MG63 (cell line): ENCODE measurements at places on chromosomes 5 and 9.
A peak's percentile ranks its signal among the peaks of the same experiment; 100 is the strongest.

DNA sequence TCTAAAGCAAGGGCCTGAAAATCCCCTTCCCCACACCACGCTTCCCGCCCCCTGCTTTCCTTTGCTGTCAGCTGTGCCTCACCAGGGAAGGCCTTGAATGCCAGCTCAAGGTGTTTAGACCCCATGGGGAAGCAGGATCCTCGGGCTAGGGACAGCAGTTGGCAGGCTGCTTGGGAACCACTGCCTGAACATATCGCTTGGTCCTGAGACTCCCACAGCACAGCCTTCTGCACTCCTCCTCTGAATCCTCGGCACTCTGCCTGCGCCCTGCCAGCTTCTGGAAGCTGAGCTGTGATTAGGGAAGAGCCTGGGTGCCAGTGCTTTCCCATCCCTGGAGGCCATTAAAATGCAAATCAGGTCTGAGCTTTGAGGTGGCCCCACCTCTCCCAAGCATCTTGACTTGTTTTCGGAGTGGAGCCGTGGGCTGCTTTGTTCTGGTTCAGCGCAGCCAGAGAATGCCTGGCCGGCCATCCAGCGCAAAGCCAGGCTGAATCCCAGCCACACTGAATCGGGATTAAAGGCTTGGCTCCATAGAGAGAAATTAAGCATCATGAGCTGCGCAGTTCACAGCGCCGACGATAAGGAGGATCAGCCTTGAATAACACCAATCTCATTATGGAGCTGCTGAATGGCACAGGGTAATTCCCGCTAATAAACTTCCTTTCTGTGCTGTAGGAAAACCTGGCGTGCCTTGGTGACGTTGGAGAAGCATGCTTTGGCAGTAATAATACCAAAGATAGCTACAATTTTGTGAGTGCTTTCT, 40.0 kb downstream of the AMBP start:
- no peak for DNase-seq

DNA sequence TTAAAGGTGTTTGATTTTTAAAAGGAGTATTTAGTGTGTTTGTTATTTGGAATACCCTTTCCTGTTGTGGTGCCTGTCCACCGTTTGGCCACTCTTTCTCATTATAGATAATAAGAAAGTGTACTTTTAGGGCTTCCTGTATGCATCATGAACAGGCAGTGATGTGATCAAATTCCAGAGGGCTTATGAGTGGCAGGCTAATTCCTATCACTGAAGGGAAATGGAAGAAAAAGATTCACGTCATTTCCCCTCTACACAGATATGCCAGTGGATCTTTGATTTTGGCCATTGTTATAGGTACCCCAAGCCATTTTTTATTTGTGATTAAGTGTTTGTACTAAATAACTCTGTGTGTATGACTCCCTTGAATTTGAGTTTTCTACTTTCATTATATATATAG, 37.1 kb downstream of the RPS6 start:
- no peak for DNase-seq

GRCh38 chr5:64603676-64604075, 86.6 kb upstream of the SHISAL2B start:
- no peak for DNase-seq

DNA sequence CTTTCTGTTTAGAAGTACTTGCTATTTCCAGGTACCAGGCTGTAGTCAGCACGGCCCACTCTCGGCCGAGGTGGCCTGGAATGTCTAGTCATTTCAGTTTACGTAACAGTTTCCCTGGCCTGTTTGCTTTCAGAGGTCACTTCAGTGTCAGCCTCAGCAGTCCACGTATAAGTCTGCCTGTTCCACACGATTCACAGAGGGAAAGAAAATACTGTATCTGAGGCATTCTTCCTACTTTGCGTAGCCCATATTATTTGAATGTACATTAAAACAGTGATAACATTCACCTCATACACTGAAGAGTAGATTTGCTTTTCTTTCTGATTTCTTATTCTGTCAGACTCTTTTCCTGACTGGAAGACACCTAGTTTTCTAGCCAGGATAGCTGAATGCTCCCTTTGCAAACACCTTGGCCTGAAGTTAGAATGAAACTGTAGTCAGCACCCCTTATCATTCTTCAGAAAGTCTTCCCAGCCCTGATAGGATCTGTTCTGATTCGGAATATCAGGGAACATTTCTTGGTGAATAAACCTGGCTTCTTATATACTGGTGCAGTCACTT, 140.9 kb downstream of the AOPEP start:
- DNase-seq, result peak; percentile 62

- DNase-seq, result no peak
Measured at GRCh38 chr9:111148052-111149017, 110.1 kb upstream of the LPAR1 start.
